ENCODE measurements at places on chromosomes 2 and 18.

GRCh38 chr2:241105641-241106040 is 3.6 kb upstream of the MTERF4 start:
- DNase-seq: no peak

DNA sequence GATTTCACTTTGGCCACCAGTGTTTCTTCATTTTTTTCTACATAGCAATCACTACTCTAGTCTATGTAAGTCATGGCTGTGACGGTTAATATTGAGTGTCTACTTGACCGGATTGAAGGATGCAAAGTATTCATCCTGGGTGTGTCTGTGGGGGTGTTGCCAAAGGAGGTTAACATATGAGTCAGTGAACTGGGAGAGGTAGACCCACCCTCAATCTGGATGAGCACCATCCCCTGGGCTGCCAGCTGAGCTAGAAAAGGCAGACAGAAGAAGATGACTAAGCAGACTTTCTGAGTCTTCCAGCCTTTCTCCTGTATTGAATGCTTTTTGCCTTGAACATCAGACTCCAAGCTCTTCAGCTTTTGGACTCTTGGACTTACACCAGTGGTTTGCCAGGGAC is 265.0 kb upstream of the SLC8A1 start:
- no peak for DNase-seq

DNA sequence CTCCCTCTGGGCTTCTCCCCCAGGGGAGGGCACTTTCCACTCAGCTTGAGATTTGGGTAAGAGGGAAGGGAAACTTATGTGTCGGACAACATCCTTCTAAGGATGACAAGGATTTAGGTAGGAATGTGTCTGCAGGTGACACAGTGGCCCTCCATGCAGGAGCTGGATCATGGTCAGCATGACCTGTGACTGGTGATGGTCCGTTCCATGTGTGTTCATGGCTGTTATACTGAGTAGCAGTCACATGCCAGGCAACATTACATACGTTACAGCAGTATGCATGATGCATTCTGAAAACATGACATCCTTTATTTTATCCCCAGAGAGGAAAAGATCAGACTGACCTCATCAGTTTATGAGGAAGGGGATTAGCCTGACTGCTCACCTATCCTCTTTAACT is 192.1 kb downstream of the SEPTIN10 start:
- DNase-seq: no peak

- no peak for DNase-seq
Observed at GRCh38 chr2:29628862-29629261, 292.5 kb downstream of the ALK start.

Data from T-cell (primary cell).